ENCODE measurements at places on chromosomes 4 and X.

DNA sequence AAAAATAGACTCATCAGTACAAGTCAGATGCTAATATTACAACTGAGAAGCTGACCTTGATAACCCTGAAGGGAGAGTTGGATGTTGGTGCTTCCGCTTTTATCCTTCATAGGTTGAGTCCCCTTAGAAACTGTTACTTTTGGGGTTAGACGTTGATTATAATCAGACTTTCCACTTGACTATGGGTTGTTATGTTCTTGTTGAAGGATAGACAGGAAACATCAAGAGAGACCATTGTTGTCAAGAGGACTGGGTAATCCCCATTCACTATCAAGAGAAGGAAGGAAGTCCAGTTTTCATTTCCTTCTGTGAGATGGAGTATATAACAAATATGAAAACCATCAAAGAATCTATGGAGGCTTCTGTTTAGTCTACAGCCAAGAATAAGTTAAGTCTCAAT, 229.9 kb upstream of the AFF2 start:
- DNase-seq: no peak

DNA sequence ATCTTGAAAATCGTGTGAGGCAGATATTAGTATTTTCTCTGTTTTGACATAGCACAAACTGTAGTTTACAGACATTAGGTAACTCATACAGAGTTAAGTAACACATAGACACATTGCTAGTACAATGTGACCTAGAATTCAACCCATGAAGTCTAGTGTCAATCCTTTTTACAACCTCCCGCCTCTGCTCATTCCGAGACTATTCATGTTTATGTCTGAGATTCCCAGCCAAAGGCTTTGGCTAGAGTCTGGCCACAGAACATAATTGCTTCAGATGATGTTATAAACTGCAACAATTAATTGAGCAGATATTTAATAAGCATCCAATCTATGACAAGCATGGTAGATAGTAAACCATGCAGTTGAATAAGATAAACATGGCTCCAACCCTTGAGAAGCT, 841.0 kb downstream of the STIM2 start:
- DNase-seq: no peak

- peak; percentile 54 for DNase-seq
These were observed at the start of gene MAGED2 for GRCh38 chrX:54807524-54808108. Gene MAGED2, plus strand, starts transcription at chrX:54807745. Its CDS starts 1,587 bp downstream, at chrX:54809332.

- DNase-seq: no peak
These were observed 39.0 kb downstream of the CCDC158 start for GRCh38 chr4:76381986-76382385.

- no peak for DNase-seq
These were observed 96.2 kb upstream of the GPRIN3 start for GRCh38 chr4:89403826-89404225.

DNA sequence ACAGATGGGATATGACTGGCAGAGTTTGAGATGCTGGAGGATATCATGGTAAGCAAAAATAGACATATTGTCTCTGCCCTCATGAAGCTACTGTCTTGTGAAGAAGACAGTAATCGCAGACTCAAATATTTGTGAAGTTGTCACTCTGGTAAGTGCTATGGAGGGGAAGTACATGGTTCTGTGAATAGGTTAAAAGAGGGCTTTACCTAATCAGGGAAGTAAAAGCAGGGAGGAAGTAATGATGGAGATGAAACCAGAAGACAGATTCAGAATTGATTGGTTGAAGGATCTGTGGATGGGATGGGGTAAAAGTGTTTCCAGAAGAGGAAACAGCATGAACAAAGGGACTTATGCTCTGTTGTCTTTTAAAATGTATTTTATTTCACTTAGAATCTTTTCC, 19.3 kb upstream of the MAGED1 start:
- DNase-seq: no peak

DNA sequence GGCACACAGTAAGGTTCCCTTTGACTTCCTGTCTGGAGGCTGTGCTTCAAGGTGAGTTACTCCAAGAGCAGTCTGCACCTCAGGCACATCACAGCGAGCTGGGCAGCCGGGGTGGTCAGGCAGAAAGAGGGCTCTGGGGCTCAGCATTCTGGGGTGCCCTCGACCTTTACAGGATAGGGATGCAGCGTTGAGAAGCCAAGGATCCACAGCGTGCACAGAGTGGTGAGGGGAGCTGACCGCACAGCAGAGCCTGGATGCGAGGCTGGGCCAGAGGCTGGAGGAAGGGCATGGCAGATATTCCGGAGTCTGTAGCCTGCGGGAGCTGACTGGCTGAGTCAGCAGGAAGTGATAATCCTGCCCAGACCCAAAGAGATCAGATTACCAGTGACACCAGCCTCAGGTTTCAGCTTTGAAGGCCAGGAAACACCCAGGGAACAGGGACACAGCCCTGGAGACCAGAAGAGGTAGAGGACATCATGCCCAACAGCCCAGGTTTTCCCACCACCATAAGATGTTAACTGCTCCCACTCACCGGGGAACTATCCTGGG, 38.4 kb upstream of the PDLIM3 start:
- DNase-seq: peak; percentile 79

- no peak for DNase-seq
These were observed 29.4 kb downstream of the ELF4 start for GRCh38 chrX:130080791-130081367.

DNA sequence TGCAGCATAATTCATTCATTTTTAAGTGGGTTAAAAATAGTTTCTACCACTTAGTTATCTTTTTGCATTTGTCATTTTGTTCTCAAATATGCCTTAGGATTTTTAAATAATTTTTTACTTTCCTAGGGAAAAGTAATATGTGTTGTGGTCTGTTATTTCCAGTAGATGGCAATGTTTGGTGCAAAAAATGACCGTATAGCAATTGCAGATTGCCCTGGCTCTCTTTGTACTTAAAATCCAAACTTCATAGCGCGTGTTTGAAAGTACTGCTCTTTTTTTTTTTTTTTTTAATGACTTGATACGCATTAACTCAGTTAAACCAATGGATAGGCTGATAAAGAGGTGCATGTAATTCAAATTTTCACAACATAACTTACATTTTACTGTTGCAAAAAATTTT, 74.4 kb upstream of the RBMX start:
- peak; percentile 47 for DNase-seq

DNA sequence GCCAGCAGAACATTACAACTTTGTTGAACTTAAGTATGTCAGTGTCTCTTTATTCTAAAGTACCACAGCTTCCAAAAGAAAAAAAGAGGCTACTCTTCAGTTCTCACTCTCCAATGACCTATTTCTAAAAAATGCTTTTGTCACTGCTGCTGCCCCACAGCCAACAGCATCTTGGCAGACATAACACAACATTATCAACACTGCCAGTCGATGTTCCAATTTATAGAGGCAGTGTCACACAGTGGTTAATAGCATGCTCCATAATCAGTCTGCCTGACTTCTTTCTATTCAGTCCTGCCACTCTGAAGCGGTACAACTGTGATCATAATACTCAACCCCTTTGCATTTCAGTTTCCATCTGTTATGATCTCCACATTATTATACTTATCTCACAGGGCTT, 69.2 kb downstream of the PLS3 start:
- no peak for DNase-seq

DNA sequence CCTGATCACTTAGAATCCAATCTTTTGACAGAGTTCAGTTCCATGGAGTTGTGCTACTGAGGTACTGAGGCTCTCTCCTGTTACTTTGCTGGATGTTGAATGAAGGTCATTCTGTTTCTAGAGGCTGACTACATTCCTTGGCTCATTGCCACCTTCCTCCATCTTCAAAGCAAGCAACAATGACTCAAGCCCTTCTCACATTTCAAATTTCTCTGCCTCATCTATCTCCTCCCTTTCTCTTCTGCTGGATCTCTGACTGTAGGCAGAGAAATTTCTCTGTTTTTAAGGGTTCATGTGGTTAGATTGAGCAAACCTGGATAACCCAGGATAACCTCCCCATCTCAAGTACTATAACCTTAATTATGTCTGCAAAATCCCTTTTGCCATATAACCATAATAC, 775.4 kb downstream of the STPG2 start:
- peak; percentile 5 for DNase-seq

- DNase-seq: no peak
These were observed 15.1 kb upstream of the TNIP2 start for GRCh38 chr4:2771264-2771663.

GRCh38 chr4:128980816-128981326, 112.5 kb downstream of the SCLT1 start:
- DNase-seq: no peak

DNA sequence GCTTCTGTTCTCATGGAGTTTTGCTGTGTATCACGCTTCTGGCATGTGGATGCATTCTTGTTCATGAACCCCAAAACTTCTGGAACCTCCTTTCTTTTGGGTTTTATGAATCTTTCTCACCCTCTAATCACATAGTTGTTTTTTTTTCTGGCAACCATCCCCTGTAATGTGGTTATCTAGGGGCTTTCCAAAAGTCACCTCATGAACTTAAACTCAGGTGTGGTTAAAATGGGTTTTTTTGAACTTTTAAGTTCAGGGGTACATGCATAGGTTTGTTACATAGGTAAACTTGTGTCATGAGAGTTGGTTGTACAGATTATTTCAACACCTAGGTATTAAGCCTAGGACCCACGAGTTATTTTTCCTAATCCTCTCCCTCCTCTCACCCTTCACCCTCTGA, 1099.4 kb upstream of the SLIT2 start:
- DNase-seq: no peak

DNA sequence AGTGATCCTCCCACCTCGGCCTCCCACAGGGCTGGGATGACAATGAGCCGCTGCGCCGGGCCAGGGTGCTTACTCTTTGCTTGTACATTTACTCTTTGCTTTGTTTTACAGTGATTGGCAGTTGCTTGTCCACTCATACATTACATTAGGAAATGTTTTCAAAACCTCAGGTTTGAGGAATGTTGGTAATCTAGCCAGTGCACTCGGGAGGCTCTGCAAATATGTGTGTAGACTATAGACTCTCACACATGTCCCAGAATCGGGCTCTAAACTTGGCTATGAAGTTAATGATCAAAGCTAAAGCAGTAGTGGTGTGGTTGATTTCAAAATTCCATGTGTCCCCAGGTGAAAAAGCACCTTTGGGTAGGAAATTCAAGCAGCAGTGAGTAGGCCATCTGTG, 20.5 kb downstream of the TRMT44 start:
- DNase-seq: no peak

- no peak for DNase-seq
These were observed 25.0 kb upstream of the CWH43 start for GRCh38 chr4:48960988-48961635.

GRCh38 chr4:40258627-40259026, 61.8 kb downstream of the RHOH start:
- no peak for DNase-seq

GRCh38 chr4:72553540-72554337, 15.3 kb downstream of the ADAMTS3 start:
- no peak for DNase-seq

DNA sequence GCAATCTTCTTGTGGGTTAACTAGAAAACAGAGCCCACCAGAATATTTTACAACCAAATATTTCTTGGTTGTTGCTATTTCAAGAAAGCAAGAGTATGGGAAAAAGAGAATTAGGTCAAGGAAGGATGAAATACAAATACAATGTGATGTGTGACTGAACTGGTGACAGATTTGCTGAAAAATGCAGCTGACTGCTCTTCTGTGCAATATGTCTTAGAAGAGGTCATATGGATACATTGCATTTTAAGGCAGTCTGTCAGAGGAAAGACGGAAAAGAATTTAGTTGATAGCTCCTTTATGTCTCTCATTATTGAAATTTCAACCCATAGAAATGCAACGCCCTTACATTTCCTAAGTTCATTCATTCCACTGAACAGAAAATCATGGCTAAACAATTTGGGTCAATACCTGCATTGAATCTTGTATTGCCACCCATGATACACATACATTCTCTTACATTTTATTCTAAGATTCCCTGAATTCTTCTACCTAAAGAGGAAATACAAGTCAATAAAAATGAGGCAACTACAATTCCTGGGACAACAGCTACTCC, 423.1 kb downstream of the ADAM29 start:
- peak; percentile 43 for DNase-seq
